ENCODE measurements at places on chromosomes 12 and 14.
A peak's percentile ranks its signal among the peaks of the same experiment; 100 is the strongest.

DNA sequence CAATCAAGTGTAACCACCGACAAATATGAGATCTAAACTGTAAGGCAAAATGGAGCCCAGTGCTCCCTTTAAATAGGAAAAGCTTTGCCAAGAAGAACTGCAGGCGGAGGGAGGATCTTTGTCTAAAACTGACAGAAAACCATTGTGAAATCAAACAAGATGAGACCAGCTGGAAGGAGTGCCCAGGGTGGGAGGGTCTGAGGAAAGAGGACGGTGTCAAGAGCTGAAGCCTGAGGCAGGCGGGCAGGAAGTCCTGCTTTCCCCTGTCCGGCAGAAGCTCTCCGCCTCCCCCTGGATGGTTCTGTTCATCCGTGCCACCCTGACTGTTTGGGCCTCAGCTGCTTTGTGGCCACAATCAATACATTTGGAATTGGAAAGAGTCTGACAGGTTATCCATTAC lies 37.5 kb downstream of the CDC42BPB start:
- no peak for DNase-seq

DNA sequence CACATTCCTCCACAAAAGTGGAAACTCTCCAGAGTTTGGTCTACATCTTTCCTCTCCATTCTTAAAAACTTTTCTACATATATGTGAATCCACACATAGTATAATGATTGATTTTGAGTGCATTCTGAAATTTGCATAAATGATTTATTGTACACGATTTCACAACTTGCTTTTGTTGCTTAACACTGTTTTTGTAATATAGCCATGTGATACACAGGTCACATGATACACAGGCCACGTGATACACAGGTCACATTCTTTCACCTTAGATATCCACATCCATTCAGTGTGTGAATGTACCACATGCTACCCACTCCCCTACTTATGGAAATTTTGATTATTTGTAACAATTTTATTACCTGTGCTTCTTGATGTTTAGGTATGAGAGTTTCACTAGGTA lies 319.1 kb downstream of the ZFP36L1 start:
- DNase-seq, result no peak

DNA sequence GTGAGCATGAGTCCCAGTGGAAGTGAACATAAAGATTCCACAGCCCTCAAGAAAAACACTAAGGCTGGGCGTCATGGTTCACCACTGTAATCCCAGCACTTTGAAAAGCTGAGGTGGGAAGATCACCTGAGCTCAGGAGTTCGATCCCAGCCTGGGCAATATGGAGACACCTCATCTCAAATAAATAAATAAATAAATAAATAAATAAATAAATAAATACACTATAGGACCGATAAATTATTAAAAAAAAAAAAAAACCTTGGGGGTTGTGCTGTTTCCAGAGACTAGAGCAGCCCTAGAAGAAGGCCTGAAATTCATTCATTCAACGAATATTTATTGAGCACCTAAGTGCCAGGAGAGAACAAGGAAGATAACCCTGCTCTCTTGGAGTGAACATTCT lies 1.5 kb upstream of the KANSL2 start:
- DNase-seq, result no peak

DNA sequence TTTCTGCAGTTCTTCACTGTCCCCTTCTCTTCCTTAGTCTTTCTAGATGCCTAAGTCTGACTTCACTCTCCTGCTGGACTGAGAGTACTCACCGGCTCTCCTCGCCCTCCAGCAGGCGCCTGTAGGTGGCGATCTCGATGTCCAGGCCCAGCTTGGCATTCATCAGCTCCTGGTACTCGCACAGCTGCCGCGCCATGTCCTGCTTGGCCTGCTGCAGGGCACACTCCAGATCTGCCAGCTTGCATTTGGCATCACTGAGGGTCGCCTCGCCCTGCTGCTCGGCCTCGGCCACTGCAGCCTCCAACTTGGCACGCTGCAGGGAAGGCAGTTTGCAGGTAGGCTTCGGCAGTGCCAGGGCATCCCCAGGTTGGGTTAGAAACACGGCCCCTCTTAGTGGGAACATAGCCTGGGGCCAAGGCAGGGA lies 5.2 kb downstream of the KRT84 start:
- DNase-seq, result peak; percentile 17

DNA sequence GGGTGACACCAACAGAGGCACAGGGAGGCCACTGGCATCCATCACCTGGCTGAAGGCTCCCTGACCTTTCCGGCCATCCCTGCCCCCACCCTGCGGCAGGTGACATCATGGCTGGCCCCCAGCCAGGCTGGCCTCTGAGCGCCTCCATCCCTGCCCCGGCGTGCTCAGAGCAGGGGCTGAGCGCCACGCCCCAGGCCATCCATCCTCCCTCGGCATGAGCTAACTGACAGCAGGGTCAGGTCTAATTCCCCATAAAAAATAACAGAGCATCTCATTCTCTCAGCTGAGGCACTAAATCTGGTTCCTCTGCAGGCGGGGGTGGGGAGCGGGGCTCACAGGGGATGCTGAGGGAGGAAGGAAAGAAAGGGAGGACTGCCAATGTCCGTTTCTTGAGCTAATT lies 50.7 kb downstream of the PRIMA1 start:
- DNase-seq, result no peak

- no peak for DNase-seq
These were observed 181.9 kb upstream of the NRXN3 start for GRCh38 chr14:77988096-77988870.

DNA sequence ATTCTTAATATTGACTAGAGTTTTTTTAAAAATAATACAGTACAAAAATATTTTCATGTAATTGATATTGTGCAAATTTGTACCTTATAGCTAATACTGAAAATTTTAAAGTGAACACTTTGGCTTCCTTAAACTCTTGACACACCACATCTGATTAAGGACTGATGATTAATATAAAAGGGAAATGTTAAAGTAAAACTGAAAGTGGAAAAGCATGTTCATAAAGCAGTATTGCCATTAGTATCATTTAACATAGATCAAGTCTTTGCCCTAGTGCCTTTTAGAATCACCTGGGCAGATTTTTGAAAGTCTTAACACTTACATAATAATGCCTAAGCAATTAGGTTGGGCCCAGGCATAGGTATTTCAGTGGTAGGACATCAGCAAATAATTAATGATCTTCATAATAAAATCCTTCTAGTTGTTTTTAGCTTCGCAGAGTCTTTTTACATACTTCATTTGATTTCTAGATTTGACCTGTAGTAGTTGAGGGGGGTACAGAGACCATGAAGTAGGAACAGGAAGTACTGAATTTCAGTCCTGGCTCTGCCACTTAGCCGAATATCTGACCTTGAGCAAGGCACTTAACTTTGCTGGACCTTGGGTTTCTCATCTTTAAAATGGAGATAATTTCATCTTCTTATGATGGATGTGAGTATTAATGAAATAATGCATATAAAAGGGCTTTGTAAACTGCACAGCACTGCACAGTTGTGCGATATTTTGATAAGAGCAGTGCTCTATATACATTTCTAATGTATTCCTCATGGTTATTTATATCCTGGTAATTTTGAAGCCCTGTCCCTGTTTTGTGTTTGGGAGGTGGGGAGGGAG lies 43.7 kb downstream of the MARK3 start:
- DNase-seq, result no peak

- no peak for DNase-seq
These were observed 18.8 kb downstream of the SLC35F4 start for GRCh38 chr14:57847096-57847495.

DNA sequence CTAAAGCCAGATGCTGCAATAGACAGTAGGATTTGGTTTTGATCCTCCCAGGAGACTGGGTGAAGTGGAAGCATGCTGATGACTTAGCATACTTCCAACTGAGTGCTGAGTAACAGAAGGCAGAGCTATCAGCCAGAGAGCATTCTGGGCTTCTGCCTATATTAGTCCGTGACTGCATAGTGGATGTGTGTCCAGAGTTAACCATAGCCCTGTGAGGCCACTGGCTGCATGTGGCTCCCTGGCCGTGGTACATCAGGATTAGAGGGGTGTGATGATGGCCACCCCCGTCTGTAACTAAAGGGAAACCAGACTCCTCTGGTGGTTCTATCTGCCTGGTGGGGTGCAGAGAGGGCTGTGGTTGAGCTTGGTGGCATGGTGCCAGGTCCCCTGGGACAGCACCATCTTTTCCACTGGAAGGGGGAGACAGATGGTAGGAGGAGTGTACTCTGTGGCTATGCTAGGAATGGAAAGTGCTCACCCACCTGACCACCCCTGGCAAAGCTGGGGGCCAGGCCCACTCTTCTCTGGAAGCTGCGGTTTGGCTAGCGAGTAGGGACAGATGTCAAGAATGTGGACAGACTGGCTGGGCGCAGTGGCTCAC lies 27.4 kb downstream of the ABCD4 start:
- DNase-seq, result no peak

- DNase-seq, result no peak
These were observed 41.5 kb upstream of the CCDC60 start for GRCh38 chr12:119292893-119293630.

- peak; percentile 91 for DNase-seq
These were observed 20.3 kb downstream of the HEBP1 start for GRCh38 chr12:12979731-12980259.

GRCh38 chr12:76268267-76268666 lies 79.9 kb downstream of the BBS10 start:
- no peak for DNase-seq

DNA sequence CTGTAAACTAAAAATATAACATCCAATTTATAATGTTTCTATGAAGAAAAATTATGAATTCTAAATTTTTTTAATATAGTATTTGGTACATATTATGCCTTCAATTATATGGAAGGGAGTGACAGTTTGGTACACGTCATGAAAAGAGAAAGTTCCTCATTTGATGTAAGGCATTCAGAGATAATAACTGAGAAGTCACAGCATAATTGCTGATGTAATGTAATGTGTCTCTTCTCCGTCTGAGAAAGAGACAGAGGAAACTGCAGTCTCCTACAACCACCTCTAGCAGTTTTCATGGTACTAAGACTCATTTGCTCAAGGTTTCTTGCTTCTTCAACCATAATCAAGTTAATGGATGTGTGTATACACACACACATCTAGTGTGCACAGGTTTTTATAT lies 2.3 kb upstream of the CD69 start:
- no peak for DNase-seq

DNA sequence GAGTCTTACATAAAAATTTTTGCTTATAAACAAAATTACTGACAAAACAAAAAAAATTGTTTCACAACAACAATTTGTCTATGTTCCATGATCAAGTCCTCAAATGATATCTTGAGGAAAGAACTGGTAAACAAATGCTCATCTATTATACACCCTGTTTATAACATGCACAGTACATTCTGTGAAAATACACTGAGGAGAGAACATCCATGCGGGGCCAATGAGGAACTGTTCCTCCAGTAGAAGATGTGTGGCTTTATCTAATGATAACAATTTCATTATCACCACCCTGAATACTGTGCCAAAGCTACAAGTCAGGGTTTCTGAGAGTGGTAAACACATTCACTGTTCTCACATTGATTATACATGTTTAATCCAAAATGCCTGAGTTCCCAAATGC lies 10.8 kb downstream of the MLH3 start:
- DNase-seq, result no peak

DNA sequence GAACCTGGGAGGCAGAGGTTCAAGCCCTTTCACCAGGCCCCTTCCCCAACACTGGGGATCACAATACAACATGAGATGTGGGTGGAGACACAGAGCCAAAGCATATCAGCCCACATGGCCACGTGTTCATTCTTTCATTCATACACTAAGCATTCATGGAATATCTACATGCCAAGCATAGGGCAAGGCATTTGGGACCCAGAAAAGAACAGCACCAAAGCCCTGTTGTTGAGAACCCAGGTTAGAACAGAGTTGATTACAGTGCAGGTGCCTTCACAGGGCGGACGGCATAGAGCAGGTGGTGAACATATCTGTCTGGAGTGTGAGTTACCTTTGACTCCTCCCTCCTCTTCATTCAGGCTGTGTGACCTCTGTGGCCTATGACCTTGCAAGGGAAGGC lies 159.4 kb upstream of the GSC start:
- no peak for DNase-seq

DNA sequence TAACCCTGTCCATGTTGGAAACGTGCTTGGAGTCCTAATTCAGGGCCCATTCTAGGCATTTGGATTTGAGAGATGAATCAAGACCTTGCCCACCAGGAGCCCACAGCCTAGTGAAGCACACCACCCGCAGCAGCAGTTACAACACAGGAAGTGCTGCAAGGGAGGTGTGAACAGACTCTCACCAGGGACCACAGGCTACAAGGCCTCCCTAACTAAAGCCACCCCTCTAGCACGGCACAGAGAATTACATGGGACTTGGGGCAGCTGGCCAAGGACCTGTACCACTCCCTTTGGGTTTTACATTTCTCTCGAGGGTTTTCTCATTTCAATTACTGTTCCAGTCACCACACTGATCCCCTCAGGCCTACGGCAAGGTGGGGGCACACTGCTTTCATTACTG lies 49.5 kb upstream of the FOXN3 start:
- DNase-seq, result no peak
